ENCODE measurements at places on chromosomes 5 and 9.

DNA sequence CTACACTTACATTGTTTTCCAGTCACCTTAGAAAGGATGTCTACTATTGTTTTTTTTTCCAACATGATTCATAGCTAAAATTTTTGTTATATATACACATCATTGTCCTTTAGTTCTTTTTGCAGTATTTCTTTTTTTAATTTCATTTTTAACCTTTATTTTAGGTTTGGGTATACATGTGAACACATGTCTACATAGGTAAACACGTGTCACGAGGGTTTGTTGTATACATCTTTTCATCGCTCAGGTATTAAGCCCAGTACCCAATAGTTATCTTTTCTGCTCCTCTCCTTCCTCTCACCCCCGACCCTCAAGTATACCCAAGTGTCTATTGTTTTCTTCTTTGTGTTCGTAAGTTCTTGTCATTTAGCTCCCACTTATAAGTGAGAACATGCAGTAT, 19.0 kb downstream of the IFNA5 start:
- DNase-seq: no peak

DNA sequence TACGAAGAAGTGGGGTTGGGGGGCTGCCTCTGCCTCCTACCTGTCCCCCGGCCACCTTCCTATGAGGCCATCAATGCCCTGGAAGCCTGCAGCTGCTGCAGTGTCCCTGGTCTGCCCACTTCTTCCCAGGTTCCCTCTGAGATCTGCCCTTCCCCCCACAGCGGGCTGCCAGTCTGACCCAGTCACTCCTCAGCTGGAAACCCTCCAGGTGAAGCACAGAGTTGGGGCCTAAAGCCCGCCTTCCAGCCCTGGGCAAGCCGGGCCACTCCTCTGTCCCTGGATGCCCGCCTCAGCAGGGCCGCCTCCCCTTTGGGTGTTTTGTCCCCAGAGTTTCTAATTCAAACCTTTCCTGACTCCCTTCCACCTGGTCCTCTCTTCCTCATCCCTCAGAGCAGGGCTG, 137.0 kb downstream of the RXRA start:
- no peak for DNase-seq

DNA sequence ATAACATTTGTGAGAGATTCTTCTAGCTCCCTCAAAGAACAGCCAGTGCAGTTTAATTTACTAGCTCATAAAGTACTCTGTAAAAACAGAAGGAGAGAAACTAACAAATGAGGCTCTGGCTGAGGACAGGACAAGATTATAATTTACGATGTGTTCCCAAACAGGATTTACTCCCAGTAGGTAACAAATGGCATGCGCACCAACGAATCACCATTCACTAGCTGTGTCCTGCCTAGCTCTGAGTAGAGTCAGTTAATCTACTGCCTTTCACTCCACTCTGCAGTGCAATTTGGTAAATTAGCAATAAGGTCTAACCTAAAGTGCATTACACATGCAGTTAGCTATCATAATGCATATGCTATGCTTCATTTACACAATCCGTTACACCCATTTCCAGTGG, 497.4 kb upstream of the CCNG1 start:
- no peak for DNase-seq

- DNase-seq: no peak
These were observed 41.3 kb downstream of the RAPGEF1 start for GRCh38 chr9:131698618-131698985.

GRCh38 chr5:74865256-74865803, 857 bp downstream of the FAM169A start:
- DNase-seq: no peak

DNA sequence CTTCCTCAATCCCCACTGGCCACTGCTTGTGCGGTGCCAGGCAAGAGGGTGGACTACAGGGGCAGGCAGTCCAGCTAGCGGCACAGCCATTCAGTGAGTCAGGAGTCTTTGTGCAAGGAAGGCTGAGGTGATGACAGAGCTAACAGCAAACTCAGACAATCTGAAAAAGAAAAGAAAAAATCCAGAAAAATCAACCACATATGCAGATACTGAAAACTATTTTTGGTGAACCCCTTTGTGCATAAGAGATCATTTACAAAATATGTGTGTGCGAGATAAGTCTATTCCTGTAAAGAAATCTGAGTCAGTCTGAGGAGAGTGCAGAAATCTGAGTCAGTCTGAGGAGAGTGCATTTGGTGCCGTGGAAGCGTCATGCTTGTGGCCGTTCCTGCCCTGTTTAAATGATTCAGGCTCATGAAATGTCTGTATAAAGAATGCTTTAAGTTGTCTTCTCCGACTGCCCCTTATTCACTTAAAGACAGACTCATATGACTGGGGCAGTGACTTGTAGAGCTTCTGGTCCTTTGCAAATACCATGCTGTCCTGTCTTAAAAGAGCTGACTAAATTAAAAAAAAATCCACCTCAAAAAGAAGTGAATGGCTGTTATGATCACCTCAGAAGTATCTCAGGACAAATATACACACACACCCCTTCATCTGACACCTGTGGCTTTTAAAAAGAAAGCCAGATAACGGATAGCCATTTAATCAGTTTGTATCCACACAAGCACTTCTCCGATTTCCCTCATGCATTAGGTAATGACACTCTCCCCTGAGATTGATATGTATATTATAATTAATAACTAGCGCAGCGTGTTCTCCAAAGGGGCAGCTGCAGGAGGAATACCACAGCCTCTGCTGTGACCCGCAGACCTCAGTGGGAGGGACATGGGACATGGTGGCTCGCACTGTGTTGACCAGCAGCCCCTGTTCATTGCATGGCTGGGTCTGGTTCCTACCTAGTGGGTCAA, 47.3 kb downstream of the TRIO start:
- DNase-seq: peak; percentile 57

GRCh38 chr5:113510836-113511451, 2.5 kb upstream of the YTHDC2 start:
- peak; percentile 27 for DNase-seq

DNA sequence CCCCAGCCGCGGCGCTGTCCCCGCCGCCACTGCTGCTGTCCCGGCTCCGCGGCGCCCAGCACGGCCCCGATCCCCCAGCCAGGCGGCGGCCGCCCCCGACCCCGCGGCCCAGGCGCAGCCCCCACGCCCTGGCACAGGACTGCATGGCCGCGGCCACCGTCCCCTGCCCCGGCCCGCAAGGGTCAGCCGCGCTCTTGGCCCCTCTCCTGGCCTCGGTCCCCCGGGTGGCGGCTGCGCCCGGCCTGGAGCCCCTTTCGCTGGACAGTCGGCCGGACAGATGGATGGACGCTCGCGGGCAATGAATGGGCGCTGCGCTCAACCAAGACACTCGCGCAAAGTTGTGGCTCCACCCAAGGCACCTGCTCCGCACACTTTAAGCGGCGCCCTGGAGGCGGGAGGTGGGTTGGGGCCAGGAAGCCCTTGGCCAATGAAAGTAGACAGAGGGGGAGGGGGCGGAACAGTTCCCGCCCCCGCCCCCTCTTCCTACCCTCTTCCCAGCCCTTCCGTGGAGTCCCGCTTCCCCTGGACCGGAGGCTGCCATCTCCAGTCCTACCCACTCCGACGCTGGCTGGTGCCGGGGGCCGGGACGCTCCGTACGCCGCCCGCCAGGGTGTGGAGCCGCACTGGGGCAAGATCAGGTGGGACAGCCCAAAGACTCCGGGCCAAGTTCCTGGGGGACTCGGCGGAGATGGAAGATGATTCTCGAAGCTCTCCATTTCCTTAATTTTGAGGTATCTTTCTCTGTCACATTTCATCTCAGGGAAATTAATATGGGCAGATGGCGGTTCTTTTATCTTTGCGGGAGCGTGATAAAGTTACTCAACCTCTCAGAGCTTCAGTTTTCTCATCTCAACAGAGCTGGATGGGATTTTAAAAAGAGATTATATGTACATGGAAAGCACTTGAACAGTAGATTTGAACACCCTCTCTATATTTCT, at the start of gene GLDC:
TSS of gene GLDC (minus strand) at position 375 of the 938 bp plus-strand sequence. CDS start at position 145, 230 bp downstream.
- no peak for DNase-seq

DNA sequence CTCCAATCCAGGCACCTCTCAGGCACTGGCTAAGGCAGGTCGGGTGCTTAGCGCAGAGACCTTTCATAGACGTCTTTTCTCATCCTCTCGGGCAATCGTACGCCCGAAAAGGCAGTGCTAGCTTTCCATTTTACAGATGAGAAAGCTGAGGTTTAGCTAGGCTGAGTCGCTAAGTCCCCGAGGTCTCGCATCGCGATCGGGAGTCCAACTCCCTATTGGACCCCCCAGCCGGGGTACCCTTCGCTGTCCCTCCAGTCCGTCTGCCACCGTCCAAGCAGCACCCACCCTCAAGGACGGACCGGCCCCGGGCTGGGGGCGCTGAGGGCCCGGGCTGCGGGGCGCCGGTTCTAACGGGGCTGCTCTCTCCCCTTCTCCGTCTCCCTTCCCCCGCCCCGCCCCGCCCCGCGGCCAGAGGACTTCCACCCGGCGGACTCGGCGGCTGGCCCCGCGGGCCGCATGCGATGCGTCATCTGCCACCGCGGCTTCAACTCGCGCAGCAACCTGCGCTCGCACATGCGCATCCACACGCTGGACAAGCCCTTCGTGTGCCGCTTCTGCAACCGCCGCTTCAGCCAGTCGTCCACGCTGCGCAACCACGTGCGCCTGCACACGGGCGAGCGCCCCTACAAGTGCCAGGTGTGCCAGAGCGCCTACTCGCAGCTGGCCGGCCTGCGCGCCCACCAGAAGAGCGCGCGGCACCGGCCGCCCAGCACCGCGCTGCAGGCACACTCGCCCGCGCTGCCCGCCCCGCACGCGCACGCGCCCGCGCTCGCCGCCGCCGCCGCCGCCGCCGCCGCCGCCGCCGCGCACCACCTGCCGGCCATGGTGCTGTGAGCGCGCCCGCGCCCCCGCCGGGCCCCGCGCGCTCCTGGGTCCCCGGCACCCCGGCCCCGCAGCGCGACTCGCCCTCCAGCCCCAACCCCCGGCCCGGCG, 12.5 kb upstream of the EXOSC2 start:
- no peak for DNase-seq

DNA sequence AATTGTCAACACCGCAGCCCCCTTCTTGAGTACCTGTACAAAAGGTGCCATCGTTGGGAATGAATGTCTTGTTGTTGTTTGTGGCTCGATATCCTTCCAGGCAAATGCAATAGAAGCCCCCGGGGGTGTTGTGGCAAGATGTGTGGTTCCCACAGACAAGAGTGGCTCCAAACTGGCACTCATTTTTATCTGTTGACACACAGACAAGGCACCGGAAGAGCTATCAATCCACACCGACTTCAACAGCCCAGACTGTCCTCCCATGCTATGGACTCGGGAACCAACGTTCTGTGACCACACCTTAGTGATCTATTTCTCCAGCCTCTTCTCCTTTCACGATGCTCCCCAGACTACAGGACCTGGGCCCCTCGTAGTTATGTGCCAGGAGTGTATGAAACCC, 25.9 kb downstream of the SUSD1 start:
- DNase-seq: no peak

DNA sequence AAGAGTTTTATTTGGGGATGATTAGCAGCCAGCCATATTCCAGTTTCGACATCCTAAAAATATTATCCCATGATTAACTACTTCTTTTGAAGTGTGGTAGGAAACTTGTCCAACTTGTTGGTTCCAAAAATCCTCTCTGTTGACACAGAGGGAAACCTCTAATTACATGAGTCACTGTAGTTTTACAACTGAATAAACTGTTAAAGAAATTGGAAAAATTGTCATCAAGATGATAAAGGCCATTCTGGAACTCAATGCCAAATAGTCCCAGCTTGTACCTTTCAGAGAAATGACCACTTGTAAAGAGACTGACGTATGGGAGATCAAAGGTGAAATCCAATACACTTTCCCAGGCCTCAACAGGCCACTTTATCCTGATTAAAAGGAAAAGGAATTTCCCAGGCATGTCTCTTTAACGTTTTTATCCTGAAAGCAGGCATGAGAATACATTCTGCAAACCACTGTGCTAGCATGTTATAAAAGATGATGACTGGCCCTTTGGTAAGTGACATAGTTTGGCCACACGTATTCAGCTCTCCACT, 261.6 kb downstream of the GLIS3 start:
- peak; percentile 21 for DNase-seq

GRCh38 chr9:5874048-5874447, 16.6 kb upstream of the MLANA start:
- DNase-seq: no peak

DNA sequence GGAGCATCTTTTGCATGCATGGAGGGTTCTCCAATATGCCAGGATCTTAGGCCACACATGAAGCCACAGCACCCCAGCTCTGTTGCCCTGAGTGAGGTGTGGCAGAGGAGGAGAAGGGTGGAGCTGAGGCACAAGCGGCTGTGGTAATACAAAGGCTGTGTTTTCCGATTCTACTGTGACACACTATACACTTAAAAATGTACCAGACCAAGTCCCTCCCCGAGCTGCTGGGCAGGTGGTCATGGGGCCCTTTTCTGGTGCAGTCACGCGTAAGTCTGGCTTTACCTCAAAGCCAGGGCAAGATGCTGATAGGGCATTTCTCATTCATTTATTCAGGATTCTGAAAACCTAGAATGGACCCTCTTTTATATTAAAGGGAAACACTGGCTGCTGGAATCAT, 3.7 kb downstream of the ADGRV1 start:
- no peak for DNase-seq

GRCh38 chr5:139748505-139748826, 47.1 kb upstream of the PSD2 start:
- DNase-seq: no peak

- no peak for DNase-seq
These were observed 342.5 kb downstream of the SPATA31D1 start for GRCh38 chr9:82331079-82331478.

DNA sequence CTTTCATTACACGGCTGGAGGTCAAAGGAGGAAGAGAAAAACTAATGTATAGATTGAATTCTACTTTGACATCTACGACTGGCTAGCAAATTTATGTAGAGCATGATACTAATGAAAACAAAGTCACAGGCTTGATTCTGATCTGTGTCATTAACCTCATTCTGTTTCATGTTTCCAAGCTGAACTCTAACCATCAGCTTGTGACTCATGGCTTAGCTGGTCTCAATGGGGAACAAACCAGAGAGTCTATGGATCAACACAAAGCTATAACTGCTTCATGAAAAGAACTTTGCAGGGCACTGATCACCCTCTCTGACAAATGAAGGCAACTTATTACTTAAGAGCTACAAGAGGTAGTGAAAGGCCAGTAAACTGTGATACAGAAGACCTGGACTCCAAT, 23.6 kb upstream of the PDE4D start:
- DNase-seq: no peak

DNA sequence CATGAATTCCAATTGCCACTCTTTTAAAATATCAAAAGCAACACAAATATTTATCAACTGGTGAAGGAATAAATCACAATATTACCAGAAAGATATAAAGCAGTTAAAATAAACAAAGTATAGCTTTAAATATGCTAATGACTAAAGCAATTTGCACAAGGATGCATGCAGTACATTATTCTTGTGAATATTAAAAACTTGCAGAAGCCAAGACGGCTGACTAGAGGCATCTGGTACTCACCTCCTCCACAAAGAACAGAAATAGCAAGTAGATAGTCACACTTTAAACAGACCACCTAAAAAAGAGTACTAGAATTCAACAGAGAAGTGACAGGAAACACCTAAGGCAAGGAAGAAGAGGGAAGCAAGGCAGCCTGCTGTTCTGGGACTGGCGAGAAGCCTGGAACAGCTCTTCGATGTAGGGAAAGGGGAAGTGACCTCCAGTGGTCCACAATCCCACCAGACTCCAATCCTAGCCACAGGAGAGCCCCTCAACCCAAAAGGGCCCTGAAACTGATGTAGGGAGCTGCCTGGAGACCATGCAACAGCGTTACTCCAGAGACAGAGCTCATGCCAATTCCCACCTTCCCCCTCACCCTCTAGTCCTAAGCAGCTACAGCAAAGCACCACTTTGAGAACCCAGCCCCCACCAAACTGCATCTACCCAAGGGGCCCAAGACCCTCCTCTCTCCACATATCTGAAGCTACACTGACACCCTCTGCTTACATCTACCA, 86.3 kb downstream of the LPAR1 start:
- DNase-seq: no peak
